MG63 (cell line): ENCODE measurements at places on chromosomes 4 and X.

DNA sequence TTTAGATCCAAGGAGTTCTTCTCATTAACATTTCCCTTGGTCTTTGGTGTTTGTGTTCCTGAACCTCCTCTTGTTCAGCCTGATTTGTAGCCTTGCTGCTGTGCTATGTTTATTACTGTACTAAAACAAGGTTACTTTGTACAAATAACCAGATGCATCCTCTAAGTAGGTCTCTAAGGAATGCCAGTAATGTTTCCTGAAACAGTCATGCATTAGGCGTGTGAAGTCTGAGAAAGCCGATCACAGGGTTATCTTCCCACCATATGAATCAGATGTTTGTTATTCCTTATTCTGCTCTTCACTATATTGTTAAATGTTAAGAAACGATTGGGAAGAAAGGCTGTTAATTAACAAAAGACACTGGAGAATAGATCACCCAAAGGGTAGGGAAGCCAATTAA lies 66.9 kb downstream of the GALNTL6 start:
- DNase-seq = no peak

DNA sequence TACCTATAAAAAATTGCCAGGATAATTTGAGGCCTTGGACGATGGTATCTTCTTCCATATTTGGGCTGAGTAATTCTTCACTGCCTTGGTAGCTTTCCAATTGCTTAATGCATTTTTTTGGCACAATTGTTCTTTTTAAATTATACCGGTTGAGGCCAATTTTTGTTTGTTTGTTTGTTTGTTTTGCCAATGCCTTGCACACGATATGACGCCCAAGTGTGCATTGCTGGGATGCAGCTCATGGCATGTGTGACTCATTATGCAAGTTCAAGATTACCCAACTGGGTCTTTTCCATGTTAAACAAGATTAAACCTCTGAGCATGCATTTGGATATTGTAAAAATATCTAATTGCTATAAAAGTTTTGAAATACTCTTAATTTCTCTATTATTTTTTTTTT lies 71.1 kb upstream of the KCNIP4 start:
- DNase-seq = peak; percentile 6

DNA sequence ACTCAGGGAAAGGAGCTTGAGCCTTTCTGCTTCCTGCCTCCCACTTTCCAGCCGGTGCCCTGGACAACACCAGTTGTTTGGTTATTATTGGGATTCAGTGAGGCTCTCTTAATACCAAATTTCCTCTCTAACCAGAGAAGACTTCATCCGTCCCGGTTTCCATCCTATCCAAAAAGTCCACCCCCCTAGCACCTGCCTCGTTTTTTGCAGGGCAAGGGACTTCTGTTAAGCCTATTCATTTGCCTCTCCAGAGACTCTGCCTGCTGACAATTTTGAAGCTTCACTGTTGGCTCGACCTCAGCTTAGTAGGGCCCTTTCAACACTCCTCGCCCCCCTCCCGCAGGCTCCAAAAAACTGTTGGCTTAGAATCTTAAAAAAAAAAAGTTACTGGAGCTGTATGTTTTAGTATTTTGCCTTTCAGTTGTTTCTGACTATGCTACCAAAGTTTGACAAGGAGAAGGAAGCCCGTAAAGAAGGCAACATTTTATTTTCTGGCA lies 779 bp upstream of the PRSS12 start:
- peak; percentile 33 for DNase-seq

DNA sequence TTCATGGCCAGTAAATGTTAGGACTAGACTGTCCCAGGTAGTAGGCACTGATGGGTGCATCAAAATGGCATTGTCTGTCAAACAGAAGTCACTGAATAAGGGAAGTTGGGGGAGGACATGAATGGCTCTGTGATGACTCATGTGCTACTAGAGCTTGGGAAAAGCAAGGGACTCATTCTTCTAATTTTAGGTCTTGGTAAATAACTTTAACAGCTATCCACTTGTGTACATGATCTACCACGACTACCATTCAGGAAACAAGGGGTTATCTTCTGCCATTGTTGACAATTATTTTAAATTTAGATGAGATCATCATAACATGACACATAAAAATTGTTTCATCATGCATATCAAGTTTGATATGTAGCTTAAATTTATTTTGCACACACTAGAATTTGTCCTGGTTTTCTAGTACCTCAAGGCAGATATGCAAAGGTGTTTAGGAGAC lies 6.3 kb downstream of the AREG start:
- DNase-seq = no peak

DNA sequence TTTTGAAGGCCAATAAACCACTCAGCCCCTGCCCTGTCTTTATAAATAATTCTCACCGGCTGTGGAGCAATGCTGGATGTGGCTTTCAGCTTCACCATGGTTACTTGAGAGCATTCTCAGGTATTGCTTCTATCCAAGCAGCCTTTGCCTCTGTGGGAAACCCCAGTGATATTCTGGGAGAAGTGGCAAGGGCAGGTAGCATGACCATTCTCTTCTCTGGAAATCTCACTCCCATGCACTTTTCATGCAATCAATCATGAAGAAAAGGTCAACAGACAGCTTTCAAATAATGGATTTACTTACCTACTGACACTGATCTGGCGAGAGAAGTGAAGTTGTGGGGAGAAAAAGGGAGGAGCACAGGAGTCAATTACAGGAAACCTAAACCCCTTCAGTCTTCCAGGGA lies 49.5 kb downstream of the UNC5C start:
- no peak for DNase-seq

GRCh38 chr4:56768316-56768715 lies 53.2 kb downstream of the SPINK2 start:
- no peak for DNase-seq

- DNase-seq = peak; percentile 32
Observed at GRCh38 chr4:114180481-114180880, 201.0 kb upstream of the ARSJ start.
